ENCODE measurements at places on chromosomes 1 and 21.
A peak's percentile ranks its signal among the peaks of the same experiment; 100 is the strongest.

DNA sequence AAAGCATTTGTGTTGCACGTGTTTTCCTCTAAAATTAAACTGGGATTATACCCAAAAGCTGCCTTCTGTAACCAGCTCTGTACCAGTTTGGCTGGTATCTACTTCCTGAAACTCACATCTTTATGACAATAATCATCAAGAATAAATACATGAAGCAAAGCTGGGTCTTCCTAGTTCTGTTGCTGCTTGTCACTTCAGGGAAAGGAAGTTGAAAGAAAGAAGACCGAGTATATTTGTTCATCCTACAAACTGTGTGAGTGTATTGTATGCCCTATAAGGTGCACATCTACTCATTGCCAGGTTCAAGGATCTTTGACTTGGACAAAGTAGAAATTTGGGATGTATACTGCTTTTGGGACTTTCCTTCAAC, 29.1 kb upstream of the IFNGR2 start:
- no peak for DNase-seq

- no peak for DNase-seq
Measured at GRCh38 chr21:45332415-45332814, 44.7 kb upstream of the POFUT2 start.

DNA sequence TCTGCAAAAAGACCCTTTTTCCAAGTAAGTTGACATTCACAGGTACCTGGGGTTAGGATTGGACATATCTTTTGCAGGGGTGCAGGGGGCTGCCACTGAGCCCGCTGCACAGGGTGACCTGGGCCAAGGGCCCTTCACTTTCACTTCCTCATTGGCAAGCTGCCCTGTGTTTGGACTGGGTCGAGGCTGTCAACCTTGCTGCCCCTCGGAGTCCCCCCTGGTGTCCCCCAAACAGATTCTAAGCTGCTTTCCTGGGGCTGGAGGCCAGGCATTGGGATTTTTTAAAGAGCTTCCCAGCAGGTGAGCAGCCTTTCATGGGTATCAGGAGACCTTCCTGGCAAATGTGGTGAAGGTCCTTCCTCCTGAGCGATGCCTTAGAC, 7.9 kb upstream of the UMODL1 start:
- DNase-seq: no peak

- no peak for DNase-seq
Measured at GRCh38 chr1:8431784-8432183, 113.9 kb downstream of the SLC45A1 start.

- DNase-seq: no peak
Measured at GRCh38 chr1:3082571-3083516, 13.8 kb downstream of the PRDM16 start.

DNA sequence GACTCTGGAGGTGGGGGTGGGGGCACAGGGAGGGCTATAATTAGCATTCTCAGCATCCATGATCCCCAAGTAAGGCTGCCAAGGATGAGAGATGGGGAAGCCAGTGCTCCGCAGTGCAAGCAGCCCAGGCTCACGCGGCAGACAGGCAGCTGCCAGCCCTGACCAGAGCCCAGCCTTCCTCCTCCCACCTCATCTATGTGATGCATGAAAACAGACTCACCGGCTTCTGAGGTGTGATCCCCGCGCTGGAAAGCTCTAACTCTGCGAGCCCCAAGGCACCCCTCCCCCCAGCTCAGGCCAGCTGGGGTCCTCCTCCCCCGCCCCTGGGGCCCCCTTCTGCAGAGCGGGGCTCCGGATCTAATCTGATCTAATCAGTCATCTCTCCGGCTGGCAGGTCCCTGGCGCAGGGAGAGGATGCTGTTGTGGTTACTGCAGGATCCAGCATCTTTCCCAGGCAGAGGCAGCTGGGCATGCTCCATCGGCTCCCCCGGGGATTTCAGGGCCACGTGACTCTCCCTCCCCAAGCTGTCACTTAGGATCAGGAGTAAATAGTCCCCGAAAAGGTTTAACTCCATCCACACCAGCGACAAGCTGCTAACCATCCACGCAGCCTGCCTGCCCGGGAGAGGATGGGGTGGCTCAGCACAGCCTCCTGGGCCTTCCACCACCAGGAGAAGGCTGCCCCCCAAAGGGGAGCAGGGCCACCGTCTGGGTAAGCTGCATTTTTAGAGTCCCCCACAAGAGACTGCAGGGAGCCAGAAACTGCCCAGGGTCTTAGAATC, at the start of gene PLEKHA6:
Gene PLEKHA6 (minus strand): TSS at position 456 of the 782 bp plus-strand sequence. CDS start 86,202 bp downstream, outside the sequence.
- DNase-seq: peak; percentile 18

DNA sequence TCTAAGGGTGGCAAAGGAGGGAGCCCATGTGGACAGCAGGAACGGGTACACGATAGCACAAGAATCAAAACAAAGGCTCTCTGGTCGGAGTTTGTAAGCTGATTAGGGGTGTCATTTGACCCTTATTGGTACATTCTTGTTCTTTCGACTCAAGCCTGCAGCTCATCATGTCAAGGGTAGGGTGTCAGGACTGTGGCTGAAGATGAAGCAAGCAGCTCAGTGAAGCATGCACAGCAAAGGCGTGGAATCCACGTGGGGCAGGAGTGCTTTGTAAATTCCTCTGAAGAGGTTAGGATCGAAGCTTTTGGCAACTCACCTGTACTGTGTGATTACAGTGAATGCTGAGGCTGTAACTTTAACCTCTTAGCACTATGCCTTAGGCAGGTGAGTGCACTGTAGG, 4.7 kb upstream of the ABCB10 start:
- DNase-seq: no peak

GRCh38 chr1:199780948-199781670, 246.4 kb upstream of the NR5A2 start:
- DNase-seq: no peak

DNA sequence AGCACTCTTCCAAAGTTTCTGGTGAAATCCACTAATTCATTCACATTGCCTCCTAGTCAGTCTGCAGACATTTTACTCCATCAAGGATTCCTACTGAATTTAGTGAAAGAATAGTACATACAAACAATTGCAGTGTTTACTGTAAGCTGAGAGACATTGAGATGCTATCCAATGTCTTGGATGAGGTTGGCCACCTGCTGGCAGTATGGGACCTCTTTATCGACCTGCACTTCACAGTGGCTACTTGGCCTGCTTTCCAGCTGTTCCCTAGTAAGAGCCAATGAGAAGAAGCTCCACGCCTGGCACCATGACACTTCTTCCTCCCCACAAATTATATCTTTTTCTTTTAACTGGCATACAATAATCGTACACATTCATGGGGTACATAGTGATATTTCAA, 51.5 kb upstream of the LRIF1 start:
- no peak for DNase-seq

- peak; percentile 97 for DNase-seq
Measured at GRCh38 chr1:45687014-45687753, 797 bp upstream of the TMEM69 start.

DNA sequence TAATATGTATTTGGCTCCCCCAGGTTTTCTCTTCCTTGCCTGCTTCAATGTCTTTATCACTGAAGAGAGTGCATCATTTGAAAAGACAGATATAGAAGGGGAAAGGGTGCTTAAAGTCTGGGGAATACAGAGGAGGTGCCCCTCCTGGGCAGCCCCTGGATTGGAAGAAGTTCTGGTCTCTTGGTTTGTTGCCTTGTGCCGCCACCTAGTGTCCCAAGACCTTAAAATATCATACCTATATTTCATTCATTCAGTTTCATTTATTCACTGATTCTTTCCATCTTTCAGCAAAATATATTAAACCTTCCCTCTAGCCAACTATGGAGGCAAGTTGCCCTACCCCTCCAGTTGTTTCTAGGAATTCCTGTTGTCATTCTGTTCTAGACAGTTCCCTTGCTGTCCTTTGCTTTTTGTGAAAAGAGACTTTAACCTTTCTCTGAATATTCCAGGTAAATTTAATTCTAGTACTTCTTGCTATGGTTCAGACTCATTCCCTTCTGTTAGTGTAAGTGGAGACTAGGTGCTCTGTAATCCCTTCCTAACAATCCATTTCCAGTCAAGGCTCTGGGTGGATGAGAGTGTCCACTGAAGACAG, 56.1 kb downstream of the MEF2D start:
- DNase-seq: no peak

- no peak for DNase-seq
Measured at GRCh38 chr1:172269084-172269483, 151.4 kb upstream of the C1orf105 start.

DNA sequence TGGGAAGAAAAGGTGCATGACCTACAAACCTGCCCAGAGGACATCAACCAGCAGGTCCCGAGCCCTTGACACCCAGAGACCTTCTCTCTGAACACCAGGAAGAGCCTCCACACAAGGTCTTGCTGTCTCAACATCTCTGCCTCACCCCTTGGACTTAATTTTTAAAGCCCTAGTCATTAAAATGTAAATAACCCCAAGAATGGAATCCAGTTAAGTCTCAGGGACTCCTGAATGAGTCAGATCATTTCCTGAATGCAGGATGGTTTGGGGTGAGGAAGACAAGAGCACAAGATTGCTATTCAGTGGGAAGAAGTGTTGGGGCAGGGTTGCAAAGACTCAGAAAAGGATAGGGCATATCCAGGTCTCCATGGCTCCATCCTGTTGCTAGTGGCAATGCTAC, 17.8 kb upstream of the GRIK3 start:
- DNase-seq: no peak

Measured in AG09309 (cell line).